ENCODE measurements at places on chromosomes 4 and X. TPM values are rescaled to one million over a fixed set of nuclear protein-coding genes. Genes with fewer than 3 reads are reported as not detected.

The GAB3 gene
- 3.4 TPM for total RNA-seq

The EVC2 gene
- total RNA-seq, result 13.2 TPM

The CSAG3 gene
- not detected for total RNA-seq

The STOX2 gene
- 15.8 TPM for total RNA-seq

The AMTN gene
- total RNA-seq, result not detected

DNA sequence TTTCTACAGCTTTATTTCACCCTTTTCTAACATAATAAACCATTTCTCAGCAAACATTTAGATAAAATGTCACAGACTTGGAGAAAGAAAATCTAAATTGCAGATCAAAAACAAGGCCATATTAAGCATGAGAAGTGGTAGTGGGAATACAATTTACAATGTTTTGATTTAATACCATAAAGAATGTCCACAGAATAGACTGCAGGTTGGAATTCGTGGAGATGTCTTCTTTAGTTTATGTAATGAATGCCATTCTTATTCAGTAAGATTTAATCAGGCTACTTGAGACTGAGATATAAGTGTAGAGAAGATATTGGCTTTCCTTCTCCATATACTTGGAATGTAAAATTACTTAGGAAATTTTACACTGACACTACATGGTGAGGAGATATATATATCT, 91.9 kb upstream of the ZFP42 start:
- DNase-seq, result no peak

DNA sequence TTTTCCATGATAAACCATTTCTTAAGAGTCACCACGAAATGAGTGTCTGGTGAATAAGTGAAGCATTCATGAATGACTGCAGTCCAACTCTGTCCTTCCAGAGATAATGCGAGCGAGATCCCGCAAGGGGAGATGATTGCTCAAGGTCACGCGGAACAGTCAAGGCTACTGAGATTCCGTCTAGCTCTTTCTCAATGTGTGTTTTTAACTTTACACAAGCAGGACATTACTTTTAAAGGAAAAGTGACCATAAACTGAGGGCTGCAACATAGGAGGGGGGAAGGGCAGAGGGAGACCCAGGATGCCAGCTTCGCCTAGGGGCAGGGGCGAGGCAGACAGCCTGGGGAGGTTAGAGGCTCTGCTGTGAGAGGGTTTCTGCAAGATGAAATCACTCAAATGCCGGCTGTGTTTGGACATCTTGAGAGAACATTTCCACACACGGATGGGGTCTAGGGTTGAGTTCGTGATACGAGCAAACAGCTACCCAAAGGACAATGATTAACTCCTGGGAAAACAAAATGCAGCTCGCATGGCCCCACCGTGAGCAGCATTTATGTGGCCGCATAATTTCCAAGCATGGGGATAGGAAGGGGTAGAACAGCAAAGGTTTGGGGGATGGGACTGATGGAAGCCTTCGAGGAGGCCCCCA, 23.8 kb upstream of the CCNQ start:
- DNase-seq, result no peak

- DNase-seq, result no peak
Measured at GRCh38 chr4:69793732-69794131, 33.3 kb upstream of the SULT1B1 start.

GRCh38 chr4:188596021-188596420, 456.8 kb downstream of the TRIML1 start:
- no peak for DNase-seq

DNA sequence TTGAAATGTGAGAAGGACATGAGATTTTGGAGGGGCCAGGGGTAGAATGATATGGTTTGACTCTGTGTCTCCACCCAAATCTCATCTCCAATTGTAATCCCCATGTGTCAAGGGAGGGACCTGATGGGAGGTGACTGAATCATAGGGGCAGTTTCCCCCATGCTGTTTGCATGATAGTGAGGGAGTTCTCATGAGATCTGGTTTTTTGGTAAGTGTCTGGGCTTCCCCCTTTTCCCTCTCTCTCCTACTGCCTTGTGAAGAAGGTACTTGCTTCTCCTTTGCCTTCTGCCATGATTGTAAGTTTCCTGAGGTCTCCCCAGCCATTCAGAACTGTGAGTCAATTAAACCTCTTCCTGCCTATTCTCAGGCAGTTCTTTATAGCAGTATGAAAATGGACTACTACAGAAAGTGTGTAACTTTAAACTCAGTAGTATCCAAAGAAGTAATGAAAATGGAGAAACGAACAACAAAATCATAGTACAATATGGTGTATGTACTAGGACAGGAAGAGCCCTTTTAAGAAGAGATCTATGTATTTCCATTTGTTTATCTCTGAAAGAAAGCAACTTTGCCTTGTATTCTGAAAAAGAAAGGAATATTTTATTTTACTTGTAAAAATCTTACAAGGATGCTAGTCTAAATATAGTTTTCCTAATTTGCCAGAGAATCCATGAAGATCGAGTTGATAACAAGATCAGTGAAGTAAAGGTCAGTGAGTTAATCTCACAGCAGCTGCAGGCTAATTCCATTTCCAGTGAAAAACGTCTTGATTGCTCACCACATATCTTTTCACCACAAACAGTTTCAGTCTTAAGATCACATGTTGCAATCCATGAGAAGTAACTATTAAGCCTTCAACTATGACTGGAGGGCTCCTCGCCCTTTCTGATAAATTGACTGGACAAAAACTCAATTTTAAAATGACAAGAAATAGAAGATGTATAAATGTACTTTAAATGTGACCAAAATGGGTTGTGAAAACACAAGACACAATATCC, 20.5 kb downstream of the PKD2 start:
- DNase-seq, result no peak

GRCh38 chr4:91114386-91114785, 987.2 kb downstream of the CCSER1 start:
- no peak for DNase-seq

DNA sequence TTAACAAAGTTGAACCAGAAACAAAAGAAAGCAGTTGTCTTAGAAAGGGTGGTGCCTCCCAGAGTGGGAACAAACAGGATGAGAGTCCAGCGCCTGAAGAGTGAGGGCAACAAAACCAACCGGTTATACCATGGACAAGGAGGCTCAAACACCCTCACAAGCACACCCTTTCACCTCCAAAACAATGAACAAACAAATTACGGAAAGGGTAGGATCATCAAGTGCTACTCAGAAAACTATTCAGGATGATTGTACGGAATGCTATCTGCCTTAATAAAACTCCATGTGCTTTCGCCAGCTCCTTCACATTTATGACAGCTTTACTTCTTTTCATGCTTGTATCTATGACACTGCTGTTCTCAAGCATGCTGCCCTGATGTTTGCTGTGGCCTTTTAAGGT, 26.8 kb downstream of the SLC39A8 start:
- no peak for DNase-seq

GRCh38 chr4:68572653-68573170, 3.4 kb downstream of the UGT2B17 start:
- no peak for DNase-seq

GRCh38 chr4:101527188-101527587, 179.9 kb upstream of the PPP3CA start:
- DNase-seq, result no peak

GRCh38 chrX:132623942-132624341, 135.1 kb upstream of the MBNL3 start:
- DNase-seq, result no peak

GRCh38 chrX:44733931-44734330, 109.9 kb upstream of the DUSP21 start:
- DNase-seq, result no peak

DNA sequence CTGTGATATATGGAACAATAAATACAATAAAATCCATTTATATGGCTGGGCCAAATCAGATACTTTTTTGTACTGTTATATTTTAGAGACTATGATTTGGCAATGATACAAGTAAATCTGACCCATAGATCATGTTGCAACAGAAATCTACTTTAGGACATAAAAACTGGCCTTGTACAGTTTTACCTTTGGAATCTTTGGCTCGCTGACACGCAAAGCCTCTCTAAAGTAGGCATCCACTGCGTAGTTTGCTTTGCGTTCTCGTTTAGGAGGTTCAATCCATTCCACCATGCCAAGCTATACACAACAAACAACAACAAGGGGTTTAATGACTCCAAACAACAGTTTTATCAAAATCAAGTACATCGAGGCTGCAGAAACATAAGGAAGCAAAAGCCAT, 42.4 kb downstream of the SMARCA1 start:
- DNase-seq, result no peak

GRCh38 chrX:10932842-10933440, 178.2 kb upstream of the HCCS start:
- no peak for DNase-seq

DNA sequence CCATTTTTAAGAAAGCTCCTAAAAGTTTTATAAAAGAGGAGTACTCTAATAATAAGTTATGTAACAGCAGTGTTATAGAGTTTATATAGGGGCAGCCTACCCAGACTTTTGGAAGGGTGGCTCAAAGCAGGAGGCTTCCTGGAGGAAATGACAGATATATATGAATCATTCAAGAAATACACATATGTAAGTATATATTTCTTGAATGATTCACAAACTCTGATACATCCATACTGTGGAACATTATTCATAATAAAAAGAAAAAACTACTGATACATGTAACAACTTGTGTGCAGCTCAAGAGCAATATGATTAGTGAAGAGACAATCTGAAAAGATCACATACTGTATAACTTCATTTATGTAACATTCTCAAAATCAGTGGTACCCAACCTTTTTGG, 166.2 kb downstream of the WDFY3 start:
- no peak for DNase-seq

GRCh38 chr4:186823989-186824388, 100.3 kb upstream of the FAT1 start:
- no peak for DNase-seq

DNA sequence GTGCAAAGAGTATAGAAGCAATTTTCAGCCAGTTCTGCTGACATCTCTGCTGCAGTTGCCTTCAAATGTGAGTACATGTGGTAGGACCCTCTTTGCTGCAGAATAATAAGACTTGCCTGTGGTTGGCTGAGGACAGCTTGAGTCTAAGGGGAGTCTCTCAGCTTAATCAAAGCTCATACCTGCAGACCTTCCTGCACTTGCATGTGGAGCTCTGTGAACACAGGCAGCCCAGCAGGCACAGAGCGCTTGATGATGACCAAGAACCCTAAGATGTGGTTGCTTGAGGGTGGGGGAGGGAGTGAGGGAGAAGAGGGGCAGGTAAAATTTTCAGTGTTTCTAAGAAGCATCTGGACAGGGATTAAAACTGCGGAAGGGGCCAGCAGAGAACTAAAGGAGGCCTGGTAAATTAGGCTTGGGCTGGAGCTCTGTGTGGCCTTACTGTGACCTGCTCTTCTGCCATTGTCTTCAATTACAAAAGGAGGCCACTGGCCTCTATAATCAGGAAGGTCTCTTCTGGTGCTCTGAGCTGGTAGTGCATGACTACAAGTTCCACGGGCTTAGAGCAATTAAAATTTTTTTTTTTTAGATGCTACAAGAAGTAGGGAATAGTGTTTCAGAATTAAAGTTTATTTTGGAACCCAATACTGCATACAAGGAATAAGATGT, 59.9 kb upstream of the CHRNA9 start:
- no peak for DNase-seq

DNA sequence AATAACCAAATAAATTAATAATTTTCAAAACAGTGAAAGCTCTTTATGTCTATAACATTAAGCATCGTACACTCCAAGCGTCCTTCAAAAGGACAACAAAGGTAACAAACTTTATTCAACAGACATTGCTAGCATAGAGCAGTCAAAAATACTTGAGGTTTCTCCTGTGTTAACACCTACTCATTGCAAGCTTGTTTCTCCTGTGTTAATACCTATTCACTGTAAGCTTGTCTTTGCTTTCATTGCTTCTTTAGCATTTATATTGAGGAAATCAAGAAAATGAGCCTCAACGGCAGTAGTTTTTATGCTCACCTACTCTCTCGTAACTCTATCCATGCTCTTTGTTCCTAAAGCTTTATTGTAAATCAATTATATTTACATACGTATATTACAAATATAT, 3.5 kb downstream of the SPOCK3 start:
- no peak for DNase-seq

DNA sequence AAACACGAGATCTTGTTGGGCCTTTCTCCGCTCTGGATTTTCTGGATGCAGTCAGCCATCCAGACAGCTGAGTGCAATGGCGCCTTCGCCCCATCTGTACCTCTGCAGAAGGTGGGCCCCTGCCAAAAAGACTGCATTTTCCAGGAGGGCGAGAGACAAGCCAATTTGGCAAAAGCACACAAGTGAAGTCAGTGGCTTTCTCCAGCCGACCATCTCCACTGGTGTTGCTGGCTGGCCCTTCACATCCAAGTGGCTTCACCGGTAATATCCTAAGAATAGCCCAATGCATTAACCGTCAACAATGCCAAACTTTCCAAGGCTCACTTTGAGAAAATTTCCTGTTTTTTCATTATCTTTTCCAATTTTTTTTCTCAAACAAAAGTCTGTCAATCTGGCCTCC, 96.2 kb upstream of the MXRA5 start:
- no peak for DNase-seq
